ENCODE measurements at places on chromosomes 4 and X. TPM values are rescaled to one million over a fixed set of nuclear protein-coding genes. Genes with fewer than 3 reads are reported as not detected.

AMBN gene
- not detected for total RNA-seq

RENBP gene
- total RNA-seq = 5.0 TPM

SULT1E1 gene
- total RNA-seq = 53.0 TPM

ART3 gene
- 8.0 TPM for total RNA-seq

HGFAC gene
- 0.20 TPM for total RNA-seq

CYTL1 gene
- 8.9 TPM for total RNA-seq

- no peak for DNase-seq
Observed at GRCh38 chr4:169115897-169116254, 105.8 kb upstream of the CBR4 start.

DNA sequence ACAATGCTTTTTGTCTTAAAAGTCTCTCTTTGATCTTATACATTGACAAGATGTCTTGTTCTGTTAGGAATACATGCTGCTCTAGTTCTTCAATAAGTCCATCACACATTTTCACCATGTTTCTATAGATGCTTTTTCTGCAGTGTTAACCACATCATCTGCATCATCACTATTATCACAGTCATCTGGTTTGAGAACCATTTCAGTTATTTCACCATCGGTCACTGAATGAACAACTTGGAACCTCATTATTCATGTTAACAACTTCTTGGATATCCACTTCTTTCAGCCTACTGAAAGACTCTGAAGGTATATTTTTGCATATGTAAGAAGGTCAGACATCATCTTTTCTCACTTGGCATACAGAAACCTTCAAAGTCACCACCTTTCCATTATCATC lies 975.2 kb downstream of the STIM2 start:
- DNase-seq = no peak

DNA sequence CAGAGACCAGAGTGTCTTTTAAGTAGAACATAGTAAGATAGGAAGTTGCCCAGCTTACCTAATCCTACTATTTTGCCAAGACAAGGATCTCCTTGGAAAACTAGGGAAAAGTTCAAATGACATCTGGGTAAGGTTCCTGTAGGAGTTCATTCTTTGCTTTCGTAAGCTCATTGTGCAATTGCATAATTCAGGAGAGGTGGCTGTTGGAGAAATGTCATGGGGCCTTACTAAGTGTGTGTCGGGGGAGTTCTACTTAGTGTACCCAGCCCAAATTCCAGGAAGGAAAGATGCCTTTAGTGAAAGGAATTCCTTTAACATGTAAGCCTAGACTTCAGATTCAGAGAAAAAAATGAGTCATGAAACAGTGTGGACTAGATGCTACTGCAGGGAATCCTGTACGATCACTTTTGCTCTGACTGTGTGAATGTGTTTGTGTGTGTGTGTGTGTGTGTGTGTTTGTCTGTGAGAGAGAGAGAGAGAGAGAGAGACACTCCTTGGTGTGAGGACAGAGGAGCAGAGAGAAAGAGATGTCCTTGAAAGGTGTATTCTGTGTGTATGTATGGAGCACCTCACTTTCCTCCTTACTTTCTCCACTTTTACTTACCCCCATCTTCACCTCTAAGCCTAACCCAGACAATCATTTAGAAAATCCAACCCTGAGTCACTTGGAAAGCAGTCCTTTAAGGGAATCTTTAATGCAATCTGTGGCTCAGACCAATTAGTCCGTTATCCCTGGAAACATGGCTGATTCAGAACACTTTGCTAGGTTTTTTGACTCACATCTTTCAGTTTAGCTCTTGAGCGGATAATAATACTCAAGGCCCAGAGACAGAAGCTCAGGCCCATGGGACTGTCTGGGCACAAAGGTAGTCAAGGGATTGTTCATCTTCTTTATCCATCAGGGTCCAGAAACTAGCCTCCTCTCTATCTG lies 114.5 kb upstream of the ACSL4 start:
- DNase-seq = no peak

DNA sequence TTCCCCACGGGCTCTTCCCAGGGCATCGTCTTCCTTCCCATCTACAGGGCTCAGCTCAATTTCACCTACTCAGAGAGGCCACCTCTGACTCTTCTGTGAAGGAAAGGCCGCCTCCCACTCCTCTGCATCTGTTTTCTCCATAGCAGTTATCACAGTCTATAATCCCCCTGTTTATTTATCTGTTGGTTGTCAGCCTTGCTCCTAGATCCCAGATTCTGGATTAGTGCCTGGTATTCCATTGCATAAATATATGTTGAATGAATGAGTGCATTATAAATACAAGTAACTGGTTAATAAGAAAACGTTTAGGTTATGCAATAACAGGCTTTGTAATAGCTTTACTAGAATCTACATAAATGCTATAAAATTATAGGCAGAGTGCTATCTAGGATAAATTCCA lies 52.9 kb downstream of the NSG1 start:
- DNase-seq = no peak

- peak; percentile 28 for DNase-seq
Observed at GRCh38 chr4:138305050-138305449, 62.9 kb upstream of the SLC7A11 start.

GRCh38 chrX:100931218-100931924 lies 2.7 kb upstream of the XKRX start:
- no peak for DNase-seq

DNA sequence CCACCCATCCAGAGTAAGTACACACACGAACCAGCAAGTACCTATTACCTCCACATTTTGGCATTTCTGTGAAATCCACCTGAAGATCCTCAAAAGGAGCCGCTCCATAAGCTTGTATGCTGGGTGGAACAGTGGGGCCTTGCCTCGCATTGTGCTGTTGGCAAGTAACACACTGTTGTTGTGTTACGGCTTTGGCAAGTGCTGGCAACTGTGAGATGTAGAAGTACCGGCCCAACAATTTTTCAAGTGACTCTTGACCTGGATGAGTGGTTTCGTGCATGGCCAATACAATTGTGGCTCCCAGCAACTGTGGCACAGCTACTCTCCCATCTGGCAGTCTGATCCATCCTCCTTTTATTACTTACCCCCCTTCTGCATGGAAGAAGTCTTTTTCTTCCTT lies 128.7 kb downstream of the CCNB3 start:
- no peak for DNase-seq

GRCh38 chr4:185513489-185514181 lies 21.7 kb downstream of the PDLIM3 start:
- no peak for DNase-seq

GRCh38 chrX:127459790-127460189 lies 592.4 kb downstream of the ACTRT1 start:
- no peak for DNase-seq

DNA sequence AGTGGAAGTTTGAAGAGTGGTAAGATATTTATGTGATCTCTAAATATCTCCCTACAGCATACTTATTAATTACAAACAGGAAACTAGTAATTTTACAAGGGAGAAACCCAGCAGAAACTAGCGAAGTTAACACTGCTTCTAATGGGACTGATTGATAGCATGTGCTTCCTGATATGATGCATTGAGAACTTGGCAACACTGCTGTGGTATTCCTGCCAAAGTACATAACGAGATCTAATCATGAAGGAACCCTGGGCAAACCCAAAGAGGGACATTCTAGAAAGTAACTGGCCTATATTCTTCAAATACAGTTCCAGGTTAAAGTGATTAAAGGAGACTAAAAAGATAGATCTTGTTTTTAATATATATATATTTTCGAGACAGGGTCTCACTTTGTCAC lies 4.6 kb upstream of the GPR34 start:
- no peak for DNase-seq

GRCh38 chr4:181477591-181477990 lies 765.6 kb upstream of the TENM3 start:
- DNase-seq = no peak

DNA sequence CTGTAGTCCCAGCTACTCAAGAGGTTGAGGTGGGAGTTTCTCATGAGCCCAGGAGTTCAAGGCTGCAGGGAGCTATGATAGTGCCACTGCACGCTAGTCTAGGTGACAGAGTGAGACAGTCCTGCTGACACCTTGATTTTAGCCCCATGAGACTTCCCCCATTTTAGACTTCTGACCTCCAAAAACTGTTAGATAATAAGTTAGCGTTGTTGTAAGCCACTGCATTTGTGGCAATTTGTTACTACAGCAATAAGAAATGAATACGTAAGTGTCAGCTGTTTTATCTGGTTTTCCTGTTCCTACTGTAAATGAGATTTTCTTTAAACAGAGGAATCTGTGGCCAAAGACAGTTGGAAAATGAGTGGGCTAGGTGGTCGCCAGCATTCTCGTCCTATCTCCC lies 83.9 kb downstream of the ARHGAP10 start:
- DNase-seq = no peak

DNA sequence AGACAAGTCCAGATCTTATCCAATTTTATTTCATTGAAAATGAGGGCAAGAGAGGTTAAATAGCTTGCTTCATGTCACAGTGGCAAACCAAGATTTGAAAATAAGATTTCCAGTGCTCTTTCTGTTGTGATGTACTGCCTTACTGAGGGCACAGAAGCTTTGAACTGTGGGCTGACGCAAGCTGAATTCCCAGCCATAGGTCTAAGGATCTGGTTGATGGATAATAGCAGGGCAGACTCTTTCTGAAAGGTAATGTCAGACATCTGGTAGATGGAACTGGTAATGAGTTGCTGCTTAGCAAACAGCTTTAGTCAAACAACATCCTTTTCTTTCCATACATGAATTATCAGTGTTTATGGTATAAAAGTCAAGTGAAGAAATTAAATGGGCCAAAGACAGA lies 193.9 kb upstream of the RASGEF1B start:
- no peak for DNase-seq

DNA sequence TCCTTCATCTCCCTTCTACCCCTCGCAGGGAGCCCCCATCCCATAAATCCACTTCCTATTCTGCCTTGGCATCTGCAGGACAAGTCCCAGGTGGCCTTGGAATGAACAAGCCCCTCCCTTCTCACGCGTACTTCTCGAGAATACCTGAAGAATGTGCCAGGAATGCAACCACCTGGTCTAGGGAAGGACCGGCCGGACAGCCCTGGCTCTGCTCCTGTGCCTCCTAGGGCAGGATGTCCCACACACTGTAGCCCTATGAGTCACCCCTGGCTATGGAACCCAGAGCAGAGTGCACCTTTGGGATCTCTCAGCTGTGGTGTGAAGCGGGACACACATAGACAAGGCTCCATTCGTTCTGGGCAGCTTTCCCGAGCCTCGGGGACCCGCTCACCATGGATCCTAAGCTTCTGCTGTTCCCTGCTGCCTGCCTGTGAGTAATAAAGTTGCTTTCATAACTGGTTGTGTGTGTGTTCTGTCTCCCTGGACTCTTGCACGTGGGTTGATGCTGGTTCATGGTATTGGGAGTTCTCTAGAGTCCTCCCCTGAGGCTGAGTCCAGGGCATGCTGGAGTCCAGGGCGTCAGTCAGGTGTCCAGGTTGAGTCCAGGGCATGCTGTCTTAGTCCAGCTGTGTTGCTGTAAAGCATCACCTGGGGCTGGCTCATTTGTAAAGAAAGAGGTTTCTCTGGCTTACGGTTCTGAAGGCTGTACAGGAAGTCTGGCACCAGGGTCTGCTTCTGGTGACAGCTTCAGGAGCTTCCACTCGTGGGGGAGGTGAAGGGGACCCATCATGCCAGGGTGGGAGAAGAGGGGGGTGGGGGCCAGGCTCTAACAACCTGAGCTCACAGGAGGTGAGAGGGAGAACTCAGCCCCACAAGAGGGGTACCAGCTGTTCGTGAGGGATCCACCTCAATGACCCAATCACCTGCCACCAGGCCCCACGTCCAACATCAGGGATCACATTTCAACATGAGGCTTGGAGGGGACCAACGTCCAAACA lies 7.4 kb upstream of the PDE6B start:
- no peak for DNase-seq

DNA sequence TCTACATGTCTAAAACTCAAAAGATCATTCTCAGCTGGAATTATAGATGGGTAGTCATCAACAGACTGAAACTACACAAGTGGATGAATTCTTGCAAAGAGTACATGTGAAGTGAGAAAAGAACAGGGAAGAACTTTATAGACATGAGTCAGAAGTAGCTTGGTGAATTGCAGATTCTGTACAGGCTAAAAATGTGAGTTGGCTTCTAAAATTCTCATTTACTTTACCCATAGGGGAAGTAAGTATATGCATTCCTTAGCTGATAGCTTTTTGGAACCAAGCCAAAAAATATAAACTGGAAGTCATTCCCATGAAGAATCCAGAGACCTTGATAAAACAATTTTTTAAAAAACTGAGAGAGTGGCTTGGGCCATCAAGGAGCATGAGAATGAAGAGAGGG lies 584.2 kb upstream of the FTHL17 start:
- DNase-seq = no peak

DNA sequence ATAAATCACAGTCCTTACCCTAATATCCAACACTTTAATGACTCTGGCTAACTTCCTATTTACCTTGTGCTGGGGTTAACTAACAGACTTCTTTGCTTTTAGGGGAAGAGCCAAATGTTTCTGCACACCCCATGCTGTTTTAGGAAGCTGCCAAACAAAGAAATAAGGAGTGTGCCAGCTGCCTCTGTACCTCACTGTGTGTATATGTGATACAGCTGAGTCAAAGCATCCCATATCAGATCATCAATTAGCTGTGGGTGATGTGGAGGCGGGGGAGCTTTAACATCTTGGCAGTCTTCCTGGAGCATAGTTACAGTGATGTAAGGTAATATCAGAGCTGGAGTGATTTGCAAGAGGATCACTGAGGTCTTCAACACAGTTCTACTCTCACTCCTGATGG lies 95.4 kb downstream of the COL25A1 start:
- peak; percentile 9 for DNase-seq

DNA sequence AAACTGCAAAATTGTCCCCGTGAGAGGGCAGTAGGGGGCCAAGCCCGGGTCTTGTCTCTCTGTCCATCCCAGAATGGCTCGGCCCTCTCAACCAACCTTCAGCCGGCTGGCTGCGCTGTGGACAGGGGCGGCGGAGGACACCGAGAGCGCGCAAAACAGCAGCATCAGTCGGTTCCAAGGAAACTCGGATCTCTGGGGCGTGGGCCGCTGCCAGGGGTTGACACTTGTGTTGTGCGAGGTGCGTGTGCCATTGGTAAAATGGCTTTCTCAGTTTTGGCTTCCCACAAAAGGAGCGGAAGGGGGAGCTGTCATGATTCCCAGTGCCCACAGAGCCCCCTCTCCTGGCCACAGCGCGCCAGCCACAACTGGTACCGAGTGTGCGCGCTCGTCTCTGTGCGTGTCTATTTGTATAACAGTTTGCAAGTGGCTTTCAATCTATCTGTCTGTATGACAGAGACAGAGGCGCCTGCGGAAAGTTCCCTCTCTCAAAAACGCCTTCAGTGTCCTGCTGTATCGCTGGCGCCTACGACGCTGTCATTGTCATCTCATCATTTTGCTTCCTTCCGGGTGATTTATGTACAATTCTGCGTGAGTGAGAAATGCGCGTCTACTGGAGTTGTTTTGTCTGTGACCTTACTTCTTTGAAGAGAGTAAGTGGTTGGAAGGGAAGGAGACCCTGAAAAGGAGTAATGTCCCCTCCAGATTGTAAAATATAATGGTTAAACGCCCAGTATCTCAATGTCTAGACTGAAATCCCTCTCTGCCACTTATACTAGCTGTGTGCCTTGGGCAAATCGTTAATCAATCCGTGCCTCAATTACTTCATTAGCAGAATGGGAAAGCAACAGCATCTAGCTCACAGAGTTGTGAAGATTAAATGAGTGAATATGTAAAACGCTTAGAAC lies 1.8 kb downstream of the DKK2 start:
- DNase-seq = peak; percentile 77

- no peak for DNase-seq
Observed at GRCh38 chr4:97577004-97577403, 566.3 kb downstream of the STPG2 start.

All from skin of body (tissue), 3 donors.